ENCODE measurements at places on chromosomes 1 and 21. TPM values are rescaled to one million over a fixed set of nuclear protein-coding genes. Genes with fewer than 3 reads are reported as not detected.

LCE1C gene
- total RNA-seq: not detected

ERG gene
- 19.3 TPM for total RNA-seq

EPHA10 gene
- 0.10 TPM for total RNA-seq

ZP4 gene
- total RNA-seq: not detected

FHAD1 gene
- total RNA-seq: not detected

C1orf52 gene
- 18.7 TPM for total RNA-seq

PKLR gene
- total RNA-seq: not detected

FMO2 gene
- 53.5 TPM for total RNA-seq

AMY2A gene
- total RNA-seq: not detected

DNA sequence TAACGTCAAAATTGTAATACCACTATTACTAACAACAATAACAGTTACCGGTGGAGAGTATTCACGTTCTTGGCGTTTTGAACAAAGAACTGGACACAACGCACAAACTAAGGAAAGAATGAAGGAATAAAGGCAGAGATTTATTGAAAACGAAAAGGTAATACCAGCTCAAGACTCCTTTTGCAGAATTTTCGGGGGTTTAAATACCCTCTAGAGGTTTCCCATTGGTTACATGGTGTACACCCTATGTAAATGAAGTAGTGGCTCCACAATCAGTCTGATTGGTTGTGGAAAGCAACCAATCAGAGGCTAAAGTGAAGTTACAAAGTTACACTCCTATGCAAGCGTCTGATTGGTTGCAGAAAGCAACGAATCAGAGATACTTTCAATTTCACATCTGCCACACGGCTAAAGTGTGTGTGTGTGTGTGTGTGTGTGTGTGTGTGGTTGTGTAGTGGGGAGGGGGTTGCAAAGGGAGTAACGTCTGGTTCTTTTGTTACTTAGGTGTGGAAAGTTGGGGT, 1.1 kb upstream of the GTF2B start:
- no peak for DNase-seq

DNA sequence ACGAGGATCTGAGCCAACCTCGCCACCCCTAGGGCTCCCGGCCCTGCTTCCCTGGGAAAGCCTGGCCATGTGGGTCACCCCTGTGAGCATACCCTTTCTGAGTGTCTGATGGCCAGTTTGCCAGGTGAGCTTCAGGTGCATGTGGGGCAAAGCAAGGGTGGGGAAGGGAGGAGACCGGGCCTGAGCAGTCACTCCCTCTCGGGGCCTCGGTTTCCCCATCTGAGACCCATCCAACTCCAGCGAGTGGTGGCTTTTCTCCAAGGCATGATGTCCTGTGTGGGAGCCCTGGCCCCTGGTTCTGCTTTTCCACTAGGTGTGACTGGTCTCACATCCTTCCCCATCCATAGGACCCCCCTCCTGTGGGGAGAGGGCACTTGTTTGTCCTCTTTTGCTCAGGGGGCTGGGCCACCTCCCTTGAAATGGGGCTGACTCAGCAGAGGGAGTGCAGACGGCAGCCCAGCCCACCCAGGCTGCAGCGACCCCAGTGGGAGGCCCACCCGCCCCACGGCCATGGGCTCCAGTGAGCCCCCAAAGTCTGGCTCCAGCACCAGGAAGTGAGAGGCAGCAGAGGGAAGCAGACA, 1.7 kb upstream of the WNT9A start:
- no peak for DNase-seq

DNA sequence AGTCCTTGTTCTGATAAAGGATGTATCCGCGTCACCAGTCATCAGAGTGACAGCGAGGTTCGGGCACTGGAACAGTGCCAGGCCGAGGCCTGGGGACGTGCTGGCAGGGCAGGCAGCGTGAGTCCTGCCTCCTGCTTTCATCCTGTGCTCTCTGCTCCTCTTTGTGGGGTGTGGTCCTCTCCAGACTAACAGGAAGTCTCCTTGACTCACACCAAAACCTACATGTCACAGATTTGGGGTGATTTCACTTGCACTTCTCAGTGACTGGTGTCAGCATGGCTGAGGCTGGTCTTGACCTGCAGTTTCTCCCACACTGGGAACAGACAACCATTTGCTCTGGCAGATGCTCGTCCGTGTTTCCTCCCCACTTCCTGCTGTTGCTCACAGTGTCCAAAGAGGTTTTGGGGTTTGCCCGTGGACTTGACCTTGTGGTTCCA, 8.8 kb upstream of the NLRP3 start:
- DNase-seq: peak; percentile 57

DNA sequence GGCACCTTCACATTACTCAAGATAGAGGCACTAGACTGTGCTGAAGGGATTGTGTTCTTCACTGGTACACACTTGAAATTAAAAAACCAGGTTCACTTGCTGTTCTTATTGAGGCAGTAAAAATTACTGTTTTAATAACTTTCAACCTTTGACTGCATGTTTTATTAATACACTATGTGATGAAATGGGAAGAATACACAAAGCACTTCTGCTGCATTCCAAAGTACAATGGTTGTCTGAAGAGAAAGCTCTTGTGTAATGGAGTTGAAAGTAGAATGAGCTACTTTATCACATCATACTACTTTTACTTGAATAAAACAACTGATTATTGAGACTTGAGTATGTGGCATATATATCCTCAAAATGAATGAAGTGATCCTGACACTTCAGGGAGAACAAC, 49.7 kb downstream of the LRRC8C start:
- DNase-seq: no peak

GRCh38 chr21:32975811-32976431, 49.8 kb upstream of the OLIG2 start:
- DNase-seq: no peak

DNA sequence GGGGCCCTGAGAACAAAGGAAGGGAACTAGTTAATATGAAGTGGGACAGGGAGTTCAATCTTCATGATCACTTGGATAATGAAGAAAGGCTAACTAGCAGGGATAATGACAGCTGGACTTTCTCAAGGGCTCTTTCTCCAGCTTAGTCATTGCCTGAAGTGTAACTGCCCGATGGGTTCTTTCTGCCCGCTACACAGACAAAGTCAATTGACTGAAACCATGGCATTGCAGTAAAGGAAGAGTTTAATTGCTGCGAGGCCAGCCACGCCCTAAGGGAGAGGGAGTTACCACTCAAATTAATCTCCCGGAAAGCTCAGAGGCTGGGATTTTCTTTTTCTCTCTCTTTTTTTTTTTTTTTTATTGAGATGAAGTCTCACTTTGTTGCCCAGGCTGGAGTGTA, 16.6 kb upstream of the SLC2A5 start:
- DNase-seq: no peak

GRCh38 chr1:200042552-200043335, 15.2 kb downstream of the NR5A2 start:
- DNase-seq: peak; percentile 35

DNA sequence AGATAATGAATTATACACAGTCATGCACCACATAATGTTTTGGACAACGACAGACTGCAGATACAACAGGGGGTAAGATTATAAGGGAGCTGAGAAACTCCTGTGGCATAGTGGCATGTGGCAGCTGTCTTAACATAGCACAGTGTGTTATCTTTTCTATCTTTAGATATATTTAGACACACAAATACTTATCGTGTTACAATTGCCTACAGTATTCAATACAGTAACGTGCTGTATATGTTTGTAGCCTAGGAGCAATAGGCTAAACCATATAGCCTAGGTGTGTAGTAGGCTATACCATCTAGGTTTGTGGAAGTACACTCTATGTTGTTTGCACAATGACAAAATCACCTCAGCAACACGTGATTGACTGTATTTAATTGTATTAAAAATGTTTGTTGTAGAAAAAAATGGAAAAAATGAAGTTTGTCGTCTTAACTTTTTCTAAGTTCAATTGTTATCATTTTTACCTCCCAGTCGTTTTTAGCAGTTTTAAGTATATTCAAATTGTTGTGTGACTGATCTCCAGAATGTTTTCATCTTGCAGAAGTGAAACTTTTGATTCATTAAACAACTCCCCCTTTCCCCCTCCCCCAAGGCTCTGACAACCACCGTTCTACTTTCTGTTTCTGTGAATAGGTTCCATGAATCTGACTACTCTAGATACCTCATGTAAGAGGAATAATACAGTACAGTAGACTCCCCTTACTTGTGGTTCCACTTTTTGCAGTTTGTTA, 351.0 kb upstream of the B3GALT2 start:
- no peak for DNase-seq

DNA sequence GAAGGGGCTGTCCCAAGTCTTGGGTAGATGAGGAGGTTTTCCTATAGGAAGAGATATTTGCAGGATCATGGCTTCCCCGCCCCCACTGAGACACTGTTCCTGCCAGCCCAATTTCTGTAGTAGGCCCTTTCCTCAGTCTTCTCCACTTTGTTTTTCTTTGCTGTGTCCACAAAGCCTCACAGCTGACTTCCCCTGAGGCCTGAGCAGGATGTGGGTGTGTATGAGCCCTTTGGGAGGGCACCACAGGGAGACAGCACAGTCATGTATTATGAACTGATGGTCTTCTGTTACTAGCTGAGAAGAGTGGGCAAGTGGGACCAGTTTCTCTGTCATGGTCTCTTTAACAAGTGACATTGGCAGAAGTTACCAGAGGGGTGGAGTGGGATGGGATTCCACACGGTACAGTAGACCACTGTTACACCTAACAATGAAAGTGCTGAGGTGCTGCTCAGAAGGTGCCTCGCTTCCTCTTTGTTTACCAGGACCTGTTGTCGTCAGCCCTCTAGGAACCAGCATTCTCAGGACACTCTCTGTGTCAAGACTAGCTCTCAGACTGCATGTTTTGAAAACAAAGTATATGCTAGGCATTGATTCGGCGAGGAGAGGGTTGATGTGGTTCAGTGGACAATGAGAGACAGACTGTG, 253.8 kb upstream of the HOOK1 start:
- no peak for DNase-seq

DNA sequence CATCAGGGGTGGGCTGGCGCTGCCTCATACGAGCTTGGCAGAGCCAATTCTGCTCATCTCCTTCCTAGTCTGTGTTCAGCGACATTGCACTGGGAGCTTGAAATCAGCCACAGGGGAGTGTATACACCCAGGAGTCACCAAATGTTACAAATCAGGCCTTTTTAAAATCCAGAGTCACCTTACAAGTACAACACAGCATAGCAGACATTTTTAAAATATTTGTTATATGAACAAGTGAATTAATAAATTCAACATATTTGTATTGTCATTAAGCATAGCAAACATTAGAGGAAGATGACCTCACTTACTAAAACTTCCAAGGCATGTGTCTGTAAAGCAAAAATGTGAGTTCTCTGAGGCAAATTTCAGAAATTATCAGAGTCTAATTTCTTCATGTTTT, 210.0 kb downstream of the HLX start:
- DNase-seq: no peak

GRCh38 chr1:232574889-232575762, 54.8 kb downstream of the SIPA1L2 start:
- DNase-seq: no peak

DNA sequence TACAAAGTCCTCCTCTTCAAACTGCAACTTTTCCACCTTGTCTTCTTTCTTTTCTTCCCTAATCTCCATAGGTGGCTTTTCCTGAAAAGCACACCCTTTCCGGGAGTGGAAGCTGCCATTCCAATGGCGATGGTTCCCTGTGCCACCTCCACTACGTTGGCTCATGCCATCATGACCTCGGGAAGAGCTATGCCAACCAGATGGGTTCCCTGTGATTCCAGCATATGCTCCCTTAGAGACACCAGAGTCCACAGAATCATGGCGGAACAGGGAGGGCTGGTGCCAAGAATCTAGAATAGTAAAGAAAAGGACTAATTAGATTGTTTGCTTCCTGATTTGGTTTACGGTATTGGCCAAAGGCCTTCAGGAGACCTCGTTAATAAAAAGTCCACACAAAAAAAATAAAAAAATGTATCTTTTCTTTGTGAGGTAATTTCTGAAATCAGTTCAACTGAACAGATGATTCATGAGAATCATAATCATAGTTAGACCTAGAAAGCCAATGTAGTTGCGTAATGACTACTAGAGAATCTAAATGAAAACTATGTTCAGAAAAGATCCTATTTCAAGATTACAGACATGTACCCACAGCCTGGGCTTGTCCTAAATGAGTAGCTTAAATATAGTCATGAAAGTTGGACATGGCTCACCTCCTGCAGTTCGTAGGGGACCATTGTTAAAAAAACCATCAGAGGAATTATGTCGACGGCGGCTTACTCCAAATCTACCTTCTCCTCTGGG, 30.9 kb upstream of the CCDC17 start:
- no peak for DNase-seq

GRCh38 chr1:30991862-30992606, 73.5 kb downstream of the PUM1 start:
- DNase-seq: no peak

GRCh38 chr1:53143527-53143926, 1.1 kb upstream of the SLC1A7 start:
- DNase-seq: no peak

DNA sequence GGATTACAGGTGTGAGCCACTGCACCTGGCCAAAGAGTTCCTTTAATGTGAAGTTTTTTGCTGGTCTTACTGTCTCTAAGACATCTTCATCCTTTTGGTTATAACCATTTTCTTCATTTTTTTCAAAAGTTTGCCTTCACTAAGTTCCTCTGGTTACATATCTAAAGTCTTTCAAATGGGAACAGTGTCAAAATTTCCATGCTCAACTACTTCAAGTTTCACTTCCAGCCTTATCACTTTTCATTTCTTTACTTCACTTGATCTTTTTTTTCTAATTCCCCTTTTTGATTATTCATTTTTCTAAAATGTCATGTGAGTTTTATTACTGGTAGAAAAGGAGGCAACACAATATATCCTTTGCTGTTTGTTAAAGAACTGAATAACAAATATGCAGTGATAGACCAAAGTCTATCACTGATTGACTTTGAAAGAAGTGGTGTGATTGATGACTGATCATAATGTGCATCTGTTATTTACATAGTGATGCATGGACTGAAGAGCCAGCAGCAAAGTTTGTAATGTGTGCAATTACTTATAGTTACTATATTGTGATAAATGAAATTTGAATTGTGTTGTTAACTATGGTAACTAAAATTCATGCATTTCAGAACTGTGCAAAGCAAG, 16.0 kb upstream of the ZFYVE9 start:
- DNase-seq: no peak

DNA sequence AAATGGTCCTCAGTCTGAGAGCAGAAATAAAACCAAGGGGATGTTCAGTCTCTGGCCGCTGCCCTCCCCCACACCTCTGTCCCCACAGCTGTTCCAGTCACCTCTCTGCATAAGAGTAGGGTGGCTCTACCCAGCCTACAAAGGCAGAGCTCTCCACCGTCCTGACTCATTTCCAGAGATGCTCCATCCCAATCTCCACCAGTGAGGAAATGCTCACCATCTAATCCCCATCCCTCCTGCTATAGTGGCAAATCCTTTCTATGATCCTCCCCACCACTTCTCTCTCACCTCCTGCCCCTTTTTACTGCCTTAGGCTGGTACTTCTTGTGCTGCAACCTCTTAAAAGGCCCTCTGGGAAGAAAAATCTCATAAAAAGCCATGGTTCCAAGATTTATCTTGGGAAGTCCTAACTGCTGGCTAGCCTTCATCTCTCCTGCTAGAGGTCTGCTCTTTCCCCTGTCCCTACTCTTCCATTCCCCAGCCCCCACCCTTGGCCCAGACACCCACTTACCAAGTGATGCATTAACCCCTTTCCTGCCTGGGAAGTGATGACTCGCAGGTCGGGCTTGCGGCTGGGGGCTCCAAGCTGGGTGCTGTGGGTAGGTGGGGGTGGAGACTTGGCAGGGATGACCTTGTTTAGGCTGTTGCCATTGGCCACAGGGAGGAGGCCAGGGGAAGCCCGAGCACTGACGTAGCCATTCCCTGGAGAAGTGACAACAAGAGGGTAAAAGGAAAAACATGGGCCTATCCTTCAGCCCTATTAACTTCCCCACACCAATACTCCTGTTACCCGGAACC, 23.9 kb downstream of the MEF2D start:
- no peak for DNase-seq

GRCh38 chr1:64965366-64966157, 787 bp downstream of the JAK1 start:
- peak; percentile 77 for DNase-seq
